GM04503 (cell line): ENCODE measurements at places on chromosomes 2 and 18.

- no peak for DNase-seq
These were observed 100.9 kb downstream of the AP1S3 start for GRCh38 chr2:223736488-223736887.

DNA sequence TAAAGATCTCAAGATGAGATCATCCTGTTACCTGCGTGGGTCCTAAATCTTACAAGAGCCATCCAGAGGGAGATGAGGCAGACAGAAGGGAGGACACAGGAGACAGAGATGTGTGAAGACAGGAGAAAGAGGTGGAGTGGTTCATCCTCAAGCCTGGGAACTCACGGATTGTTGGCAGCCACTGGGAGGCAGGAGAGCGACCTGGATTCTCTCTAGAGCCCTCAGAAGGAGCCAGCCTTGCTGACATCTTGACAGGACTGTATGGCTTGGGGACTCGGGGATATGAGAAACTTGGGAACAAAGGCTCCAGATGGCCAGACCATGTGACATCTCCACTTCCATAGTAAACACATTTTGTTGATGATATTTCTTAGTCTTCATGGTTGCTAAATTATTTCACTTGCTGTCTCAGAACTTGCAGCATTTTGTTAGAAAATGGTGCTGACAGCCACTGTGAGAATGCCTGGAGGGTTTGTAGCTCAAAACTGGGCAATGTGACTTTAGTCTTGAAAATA, 57.8 kb upstream of the MC2R start:
- DNase-seq, result no peak

GRCh38 chr2:105070010-105070865, 32.4 kb downstream of the MRPS9 start:
- DNase-seq, result no peak

DNA sequence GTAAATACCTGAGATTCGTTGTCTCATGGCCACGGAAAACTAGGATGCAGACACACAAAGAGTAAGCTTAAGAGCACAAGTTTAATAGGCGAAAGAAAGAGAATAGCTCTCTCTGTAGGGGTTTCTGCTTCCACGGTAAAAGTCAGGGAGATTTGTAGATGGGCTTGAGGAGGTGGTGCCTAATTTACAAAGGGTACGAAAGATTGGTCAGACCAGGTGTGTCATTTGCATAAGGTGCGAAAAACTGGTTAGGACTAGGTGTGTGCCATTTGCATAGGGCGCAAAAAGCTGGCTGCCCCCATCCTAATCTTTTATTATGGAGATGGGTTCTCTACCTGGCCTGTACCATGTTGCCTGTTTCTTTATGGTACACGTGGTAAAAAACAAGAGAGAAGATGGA, 170.5 kb upstream of the DOK6 start:
- no peak for DNase-seq

DNA sequence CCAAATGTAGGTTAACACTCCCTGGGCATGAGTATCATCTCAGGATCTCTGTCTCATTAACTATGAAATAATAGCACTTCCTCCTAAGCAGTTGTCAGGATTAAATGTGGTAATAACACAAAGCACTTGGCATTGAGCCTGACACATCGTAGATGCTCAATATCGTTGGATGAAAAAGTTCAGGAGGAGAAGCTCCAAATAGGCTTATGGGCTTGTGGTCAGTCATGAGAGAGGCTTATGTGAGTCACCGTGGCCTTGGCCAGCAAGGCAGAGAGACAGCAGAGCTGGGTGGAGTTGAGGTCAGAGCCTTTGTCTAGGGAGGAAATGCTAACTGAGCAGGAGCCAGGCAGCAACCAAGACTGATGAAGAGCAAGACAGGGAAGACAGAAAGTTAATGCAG, 68.3 kb upstream of the PPM1B start:
- peak; percentile 98 for DNase-seq

GRCh38 chr2:12430407-12431133, 286.2 kb upstream of the TRIB2 start:
- no peak for DNase-seq

- DNase-seq, result no peak
These were observed 39.7 kb upstream of the ACAA2 start for GRCh38 chr18:49853011-49853410.

- no peak for DNase-seq
These were observed 26.6 kb upstream of the SEH1L start for GRCh38 chr18:12921178-12921577.

GRCh38 chr2:109450574-109451273, 163.0 kb downstream of the SEPTIN10 start:
- no peak for DNase-seq

- no peak for DNase-seq
These were observed 42.0 kb downstream of the RDH14 start for GRCh38 chr2:18518116-18519111.

DNA sequence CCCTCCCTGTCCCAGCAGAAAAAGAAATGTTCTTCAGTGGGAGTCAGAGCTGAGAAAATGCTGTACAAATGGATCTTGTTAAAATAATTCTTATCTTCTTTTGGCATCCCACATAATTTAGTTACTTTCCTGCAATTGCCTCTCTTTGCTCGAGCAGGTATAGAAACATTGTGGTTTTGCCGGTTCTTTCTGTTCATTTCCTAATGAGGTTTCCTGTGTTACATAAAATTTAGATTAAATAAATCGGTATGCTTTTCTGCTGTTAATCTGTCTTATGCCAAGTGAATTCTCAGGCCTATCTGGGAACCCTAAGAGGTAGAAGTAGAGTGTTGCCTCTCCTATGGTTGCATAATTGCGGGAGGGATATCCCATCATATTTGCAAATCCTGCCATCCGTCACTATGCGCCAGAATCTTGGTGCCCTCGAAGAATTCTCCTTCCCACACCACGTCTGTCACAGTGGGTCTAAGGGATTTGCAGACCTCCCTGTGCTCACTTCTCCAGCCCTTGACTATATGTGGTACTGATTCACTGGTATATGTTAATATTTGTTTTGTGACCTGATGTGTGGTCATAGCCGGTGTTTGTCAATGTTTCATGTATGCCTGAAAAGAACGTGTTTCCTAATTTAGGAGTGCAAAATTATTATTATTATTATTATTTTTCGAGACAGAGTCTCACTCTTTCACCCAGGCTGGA, 12.2 kb upstream of the HDAC4 start:
- DNase-seq, result no peak

DNA sequence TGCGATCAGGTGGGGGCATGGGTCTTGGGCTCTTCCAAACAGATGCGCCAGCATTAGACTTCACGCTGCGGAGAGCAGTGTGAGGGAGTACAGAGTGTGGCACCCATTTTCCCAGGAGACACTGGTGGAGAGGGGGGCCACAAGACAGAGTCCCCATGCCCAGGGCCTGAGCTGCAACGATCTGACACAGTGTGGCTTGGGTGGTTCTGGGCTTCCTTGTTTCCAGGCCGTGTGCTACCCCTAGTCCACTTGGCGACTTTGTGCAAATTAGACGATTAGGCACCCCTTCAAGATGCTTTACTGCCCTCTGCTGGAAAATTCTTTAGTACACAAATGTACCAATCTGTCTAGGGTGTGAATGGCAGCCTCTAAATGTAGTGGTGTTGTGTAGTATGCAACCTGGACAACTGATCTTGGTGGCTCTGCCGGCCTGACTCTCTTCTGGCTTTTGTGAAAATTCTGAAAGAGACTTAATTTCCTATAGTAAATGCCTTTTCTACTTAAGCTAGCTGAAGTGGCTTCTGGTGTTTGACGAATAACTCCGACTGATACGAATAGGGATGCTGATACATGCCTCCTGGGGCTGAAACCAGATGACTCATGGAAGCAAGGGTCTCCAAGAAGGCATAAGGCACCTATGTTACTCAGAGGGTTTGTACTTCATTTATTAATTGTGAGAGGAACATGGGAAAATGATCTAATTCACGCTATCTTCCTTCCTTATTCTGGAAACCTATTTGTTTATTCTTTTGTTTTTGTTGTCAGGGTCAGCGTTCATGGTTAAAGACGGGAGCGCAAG, 92.3 kb upstream of the SMAD2 start:
- DNase-seq, result no peak

GRCh38 chr2:222942561-222942960, 81.7 kb downstream of the ACSL3 start:
- DNase-seq, result no peak

DNA sequence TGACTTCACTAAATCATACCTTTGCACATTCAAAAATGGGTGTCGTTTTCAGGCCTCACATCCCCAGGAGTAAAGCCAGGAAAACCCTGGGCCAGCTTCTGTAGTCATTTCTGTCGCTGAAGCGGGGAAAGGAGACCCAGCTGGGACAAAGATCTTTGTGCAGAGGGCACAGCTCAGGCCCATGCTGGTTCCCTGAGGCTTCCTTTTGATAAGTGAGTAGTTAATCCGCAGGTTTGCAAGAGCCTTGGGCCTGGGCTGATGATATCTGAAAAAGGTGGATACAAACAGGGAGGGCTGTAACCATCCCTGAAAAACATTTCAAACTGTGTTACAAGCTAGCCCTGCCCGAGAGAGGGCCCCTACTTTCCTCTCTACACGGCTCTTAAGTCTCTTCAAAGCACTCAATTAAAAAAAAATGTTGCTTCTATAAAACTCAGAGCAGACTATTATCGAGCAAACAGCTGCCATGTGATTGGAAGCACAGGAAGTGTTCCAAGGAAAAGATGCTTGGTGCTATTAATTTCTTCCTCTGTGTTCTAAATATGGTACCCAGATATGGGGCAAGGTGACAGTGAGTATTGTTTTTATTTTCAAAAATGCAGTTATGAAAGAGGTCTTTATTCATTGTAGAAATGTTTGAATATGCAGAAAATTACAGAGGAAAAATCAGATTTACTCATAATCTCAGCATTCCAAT, 117.2 kb downstream of the LNPK start:
- no peak for DNase-seq

DNA sequence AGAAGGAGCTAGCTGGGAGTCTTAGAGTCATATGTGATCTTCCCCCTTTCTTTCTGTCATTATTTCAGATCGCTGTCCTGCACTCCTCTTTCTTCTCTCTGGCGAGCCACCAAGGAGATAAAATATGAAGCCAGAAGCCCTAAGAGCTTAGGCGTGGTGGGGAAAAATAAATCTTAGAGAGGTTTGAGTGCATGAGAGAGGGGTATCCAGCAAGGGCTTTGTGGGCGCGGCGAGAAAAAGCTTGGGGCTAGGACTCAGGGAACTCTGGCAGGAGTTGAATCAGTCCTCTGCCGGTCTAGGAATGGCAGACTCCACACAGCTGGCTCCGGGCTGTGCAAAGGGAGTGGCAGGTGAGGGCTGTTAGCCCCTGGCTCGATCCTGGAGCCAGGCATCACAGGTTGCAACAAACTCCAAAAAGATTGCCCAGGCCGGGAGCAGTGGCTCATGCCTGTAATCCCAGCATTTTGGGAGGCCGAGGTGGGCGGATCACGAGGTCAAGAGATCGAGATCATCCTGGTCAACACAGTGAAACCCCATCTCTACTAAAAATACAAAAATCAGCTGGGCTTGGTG, 20.1 kb upstream of the IGFBP5 start:
- DNase-seq, result no peak

DNA sequence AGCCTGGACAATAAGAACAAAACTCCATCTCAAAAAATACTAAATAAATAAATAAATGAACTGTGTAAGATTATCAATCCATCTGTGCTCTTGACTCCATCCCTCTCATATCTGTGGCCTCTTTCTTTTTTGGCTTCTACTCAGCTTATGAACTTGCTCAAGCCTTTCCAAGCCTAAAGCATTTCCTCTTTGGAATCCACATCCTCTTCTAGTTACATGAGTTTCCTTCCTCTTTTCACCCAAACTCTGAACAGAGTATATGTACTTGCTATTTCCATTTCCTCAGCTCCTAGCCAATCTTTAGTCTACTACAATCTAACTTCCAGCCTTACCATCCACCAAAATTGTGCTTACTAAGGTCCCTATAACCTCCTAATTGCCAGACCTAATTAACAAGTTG, 2.5 kb upstream of the DNAJC10 start:
- no peak for DNase-seq

DNA sequence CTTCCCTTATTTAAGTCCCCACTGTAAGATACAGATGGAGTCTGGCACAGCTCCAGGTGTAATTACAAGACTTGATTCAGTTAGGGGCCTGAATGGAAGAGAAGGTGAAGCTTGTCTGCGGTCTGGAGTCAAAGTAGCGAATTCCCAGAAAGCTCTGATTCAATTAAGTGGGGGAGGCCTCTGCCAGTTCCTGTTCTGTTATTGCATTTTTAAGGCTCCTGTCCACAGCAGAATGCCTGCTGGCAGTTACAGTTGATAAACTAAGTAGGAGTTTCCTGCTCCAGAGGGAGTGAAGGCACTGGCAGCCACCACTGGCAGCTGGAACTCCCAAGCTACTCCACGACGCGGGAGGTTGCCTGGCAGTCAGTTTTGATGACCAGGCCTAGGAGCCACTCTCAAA, 181.1 kb downstream of the SOCS6 start:
- DNase-seq, result no peak

GRCh38 chr18:49669403-49669802, 107.5 kb downstream of the LIPG start:
- no peak for DNase-seq

GRCh38 chr2:156896294-156896693, 361.2 kb upstream of the GALNT5 start:
- DNase-seq, result no peak

- no peak for DNase-seq
These were observed 25.4 kb downstream of the HDAC4 start for GRCh38 chr2:239375278-239376061.

DNA sequence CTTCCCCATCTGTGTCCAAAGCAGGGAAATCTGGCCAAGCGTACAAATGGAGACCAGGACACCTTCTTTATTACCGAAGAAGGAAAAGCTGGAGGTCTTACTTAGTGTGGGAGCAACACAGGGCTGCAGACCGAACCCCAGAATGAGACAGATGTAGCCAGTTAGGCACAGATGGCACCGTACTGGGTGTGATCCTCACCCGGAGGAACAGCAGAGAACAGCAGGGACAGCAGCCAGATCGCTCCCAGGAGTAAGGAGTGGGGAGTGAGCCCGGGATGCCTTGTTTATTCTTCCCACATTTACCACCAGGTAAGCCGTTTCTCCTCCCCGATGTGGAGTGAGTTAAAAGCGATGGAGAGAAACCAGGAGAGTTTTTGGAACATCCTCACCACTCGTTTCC, 150.7 kb upstream of the SPRED2 start:
- DNase-seq, result no peak
